ENCODE measurements at places on chromosomes 5 and 9.

DNA sequence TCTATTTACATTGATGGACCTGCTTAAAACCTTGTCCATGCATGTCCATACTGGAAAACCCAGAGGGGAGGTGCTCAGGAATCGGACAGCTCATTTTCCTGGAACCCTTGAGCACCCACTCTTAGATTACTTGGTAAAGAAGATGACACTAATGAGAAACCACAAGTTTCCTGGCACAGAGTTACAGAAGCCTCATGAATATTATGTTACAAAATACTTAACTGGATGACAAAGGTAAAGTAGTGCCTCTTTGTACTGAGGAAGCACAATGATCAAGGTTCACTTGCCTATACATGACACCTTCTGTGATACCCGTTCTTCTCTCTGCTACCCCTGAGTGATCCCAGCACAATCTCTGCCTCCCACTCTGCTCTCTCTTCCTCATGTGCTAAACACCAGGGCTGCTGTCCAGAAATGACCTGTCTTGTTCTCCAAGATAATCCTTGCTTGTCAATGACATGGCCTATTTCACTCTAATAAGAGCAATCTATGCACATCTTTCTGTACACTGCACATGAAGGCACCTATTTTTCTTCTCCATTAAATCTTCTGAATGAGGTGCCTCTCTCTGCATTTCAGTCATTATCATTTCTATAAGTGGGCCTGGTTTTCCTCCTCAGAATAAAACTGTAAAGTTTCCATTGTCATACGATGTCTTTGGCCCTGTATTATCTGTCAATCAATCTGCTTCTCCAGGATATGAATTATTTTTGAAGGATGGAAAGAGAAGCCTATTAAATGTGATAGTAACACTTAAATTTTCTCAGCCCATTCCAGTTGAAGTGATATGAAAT is 684.0 kb upstream of the ACO1 start:
- DNase-seq: no peak

DNA sequence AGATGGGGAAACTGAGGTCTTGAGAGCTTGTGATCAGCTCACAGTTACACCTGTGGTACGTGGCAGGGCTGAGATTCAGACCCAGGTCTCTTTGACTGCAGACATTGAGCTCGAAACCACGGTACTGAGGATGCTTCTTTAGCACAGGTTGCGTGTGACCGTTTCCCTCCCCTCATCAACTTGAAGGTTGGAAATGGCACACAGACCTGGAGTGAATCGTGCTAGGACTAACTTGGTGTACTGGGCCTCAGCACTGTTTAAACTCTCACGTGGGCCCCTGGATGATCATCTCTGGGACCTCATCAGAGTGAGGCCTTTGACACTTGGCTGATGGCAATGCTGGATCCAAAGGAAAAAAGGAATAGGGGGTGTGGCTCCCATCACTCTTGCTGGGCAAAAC is 106.0 kb downstream of the MVB12B start:
- no peak for DNase-seq

DNA sequence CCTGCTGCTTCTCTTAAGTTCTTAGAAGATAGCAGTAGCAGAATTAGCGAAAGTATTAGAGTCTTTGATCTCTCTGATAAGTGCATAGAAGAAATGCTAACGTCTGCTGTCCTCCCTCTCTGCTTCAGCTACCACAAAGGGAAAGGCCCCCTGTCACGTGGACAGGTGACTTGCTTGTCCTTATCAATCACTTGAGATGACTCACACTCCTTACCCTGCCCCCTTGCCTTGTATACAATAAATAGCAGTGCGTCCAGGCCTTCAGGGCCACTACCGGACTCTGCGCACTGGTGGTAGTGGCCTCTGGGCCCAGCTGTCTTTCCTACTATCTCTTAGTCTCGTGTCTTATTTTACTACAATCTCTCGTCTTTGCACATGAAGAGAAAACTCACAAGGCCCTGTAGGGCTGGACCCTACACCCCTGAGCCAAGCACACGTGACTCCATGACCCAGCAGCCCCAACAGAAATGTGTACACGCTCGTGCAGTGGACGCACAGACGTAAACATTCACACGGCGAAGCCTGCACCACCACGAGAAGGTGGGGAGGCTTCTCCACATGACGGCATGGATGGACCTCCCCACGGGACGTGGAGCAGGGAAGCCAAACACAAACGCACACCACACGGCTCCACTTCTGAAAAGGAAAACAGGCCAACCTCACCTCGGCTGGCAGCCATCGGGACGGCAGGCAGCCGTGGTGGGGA is 38.3 kb downstream of the PNPLA7 start:
- no peak for DNase-seq

- no peak for DNase-seq
Observed at GRCh38 chr9:2018764-2019558, 3.8 kb downstream of the SMARCA2 start.

DNA sequence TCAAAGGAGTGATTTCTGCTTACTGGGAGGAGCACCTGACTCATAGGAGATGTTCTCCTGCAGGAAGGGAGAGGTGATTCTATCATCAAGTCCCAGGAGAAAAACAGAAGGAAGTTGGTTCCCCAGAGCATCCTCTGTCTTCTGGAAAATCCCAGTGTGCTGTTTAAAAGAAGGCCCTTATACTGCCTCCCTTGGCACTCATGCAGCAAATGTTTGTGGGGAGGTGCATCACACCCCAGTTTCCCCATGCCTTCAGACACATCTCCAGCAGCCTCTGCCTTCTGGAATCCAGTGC is 63.1 kb downstream of the PPARGC1B start:
- DNase-seq: no peak

- no peak for DNase-seq
Observed at GRCh38 chr9:137811283-137811870, 66.2 kb upstream of the CACNA1B start.

DNA sequence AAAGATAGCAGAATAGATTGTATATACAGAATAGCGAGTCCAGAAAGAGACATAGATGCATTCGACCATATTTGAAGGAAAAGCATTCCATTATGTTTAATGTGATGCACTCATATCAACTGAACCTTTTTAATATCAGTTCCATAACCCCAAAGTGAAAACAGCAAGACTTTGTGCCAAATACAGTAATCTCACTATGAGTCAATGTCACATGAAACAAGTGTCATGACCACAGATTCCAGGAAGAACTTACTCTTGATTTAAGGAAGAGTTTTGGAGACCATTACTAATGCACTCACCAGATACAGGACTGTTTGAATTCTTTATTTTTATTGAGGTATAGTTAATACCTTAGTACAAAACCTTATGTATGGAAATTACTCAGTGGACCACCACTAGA is 220.5 kb downstream of the SH3GL2 start:
- no peak for DNase-seq

DNA sequence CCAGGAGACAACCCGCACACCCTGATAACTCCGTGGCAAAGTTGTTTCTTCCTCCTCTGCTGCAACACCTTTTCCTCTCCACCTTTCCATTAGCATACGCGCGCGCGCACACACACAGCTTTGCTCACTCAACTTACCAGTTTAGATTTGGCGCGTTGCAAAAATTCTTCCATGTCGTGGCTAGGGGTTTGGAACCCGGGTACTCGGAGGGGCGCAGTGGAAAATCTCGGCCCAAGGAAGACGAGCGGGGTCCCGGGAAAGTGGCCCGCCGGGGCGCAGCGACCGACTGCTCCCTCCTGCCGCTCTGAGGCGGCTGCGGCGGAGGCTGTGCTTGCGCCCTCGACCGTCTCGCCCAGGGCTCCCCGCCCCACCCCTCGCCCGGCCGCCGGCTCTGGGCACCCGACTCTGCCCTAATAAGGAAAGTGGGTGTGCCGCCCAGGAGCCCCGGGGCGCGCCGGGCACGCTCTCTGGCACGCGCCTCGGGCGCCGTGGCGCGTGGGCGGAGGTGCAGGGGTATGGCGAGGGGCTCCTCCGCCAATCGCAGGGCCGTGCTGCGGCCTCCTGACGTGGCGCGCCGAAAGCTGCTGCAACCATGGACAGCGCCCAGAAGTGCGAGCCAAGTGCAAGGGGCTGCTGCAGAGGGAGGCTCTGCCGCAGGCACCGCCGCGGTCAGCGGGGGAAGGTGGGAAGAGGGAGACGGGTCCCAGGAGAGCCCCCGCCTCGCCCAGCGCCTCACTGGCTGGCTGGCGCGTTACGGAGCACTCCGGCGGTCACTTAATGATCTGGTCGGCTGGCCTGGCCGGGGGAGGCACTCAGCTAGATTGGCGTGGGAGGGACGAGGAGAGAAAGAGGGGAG is at the start of gene PRUNE2:
PRUNE2 (minus strand) TSS at position 324 of the 856 bp plus-strand sequence; CDS start at position 173, 151 bp downstream.
- peak; percentile 77 for DNase-seq

DNA sequence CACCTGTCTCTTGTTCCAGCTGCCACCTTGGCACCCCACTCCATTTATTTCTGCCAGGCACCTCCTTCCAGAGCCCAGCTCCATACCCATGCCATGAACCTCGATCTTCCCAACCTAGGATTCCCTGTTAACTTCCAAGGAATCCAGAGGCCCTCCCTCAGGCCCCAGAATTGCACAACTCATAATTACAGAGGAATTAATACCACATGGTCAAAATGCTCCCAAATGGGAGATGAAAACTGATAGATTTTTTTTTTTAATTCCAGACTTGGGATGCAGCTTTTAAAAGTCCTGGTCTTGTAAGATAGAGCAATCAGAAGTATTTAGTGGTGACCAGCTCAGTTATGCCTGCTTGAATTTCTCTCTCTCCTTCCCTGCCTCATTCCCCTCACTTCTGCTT is 96.2 kb upstream of the CCDC112 start:
- no peak for DNase-seq

DNA sequence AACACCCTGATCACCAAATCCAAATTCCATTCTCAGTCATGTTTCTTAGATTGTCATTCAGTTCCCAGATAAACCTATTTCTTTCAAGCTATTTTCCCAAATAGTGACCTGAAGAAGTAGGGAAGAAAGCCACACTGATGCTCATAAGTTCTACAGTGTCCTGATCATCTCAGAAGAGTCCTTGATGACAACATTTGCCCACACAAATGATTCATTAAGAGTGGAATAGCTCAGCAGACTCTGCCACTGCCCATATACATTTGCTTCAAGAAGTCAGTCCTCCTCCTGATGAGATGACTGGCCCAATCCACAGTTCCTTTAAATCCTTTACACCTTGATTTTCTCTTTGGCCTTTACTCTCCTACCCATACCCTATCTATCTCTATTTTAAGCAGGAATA is 283.7 kb upstream of the NR4A3 start:
- DNase-seq: no peak

DNA sequence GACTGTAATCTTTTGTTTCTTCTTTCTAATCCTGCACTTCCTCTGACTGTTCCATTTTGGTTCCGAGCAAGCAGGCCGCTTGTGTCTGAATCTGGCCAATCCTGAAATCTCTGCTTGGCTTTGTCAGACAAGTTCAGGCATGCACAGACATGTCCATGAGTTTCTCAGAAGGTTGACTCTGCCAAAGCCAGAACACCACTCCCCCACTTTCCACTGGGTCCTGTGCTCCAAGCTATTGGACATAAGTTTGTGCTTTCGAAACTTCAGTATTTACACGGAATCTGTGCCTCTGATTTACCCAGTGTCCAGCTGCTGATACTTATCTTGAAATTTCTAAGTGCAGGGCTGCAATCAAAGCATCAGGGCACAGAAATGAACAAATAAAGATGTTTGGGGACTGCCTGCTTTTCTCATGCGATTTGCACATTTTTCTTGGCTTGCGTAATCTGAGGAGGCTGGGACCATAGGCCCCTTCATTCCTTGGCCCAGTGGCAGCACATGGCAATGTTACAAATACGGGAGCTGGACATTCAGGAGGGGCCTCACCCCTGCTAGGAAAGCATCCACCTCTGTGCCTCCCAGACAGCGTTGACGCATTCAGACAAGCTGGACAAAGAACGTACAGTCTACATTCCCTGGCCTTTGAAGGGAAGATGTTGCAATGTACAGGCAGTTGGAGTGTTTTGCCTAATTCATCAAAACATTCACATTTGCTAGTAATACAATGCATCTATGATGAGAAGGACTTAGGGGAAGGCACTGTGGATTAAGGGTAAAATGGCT is 209.2 kb upstream of the PAPPA start:
- DNase-seq: peak; percentile 57

GRCh38 chr5:106510321-106510720 is 1160.4 kb downstream of the EFNA5 start:
- no peak for DNase-seq

Measured in SHP77 (cell line).